ENCODE measurements at places on chromosomes 11 and 22. TPM values are rescaled to one million over a fixed set of nuclear protein-coding genes. Genes with fewer than 3 reads are reported as not detected.
A peak's percentile ranks its signal among the peaks of the same experiment; 100 is the strongest.

- DNase-seq, result no peak
Observed at GRCh38 chr11:130022799-130023198, 20.2 kb upstream of the PRDM10 start.

DNA sequence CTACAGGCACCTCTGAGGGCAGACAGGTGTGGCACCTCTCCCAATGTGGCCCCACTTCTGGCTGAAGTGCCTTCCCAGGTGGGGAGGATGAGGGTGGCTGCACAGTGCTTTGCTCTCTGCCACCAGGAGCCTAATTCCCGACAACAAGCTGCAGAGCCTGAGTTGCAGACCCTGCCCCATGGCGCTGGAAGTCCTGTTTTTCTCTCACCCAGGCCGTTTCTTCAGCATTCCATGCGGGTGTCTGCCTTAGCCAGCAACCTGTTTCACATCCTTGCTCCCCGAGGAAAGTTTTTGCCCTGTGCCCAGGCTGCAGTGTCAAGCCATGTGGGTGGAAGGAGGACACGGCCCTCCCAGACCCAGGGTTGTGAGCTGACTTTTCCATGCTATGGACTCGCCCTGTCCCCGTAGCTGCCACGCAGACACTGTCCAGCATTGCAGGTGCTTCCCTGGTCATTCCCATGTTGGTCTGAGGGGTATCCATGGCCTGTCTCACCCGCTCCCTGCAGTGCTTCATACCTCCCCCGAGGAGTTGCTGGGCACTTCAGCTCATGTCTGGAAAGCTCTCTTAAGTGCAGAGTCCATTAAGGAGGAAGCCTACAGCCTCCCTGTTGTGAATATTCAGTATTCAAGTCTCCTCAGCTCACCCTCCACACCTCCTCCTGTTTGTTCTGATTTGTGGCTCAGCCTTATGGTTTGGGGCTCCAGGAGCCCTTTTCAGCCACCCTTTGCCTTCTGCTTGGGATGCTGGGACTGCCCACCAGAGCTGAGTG lies 2.9 kb downstream of the DAGLA start:
- DNase-seq, result no peak

- DNase-seq, result no peak
Observed at GRCh38 chr22:24118689-24119384, 62.5 kb upstream of the SUSD2 start.

DNA sequence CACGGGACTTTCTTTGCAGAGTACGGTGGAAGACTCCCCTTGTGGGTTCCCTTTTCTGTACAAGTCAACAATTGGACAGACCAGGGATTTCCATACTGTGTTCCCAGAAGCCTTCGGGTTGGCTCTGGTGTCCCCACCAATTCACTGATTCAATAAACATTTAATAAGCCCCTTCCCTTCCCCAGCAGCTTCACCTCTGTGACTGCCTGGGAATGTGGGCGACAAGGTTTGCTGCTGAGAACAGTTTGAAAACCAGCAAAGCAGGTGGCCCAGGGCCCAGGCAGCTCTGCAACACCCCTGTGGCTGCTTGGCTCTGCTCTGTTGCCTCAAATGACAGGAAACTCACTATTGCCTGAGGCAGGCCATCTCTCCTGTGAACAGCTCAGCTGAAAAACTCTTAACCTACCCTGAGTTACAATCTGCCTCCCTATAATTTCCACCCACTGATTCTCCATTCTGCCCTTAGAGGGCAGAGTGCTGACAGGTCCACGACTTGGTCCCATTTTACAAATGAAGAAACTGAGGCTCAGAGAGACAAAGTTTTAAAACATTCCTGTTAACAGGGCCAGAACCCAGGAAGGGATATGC lies 10.4 kb downstream of the ADORA2A start:
- no peak for DNase-seq

GRCh38 chr11:63779039-63779438 lies 10.5 kb upstream of the ZFTA start:
- no peak for DNase-seq

DNA sequence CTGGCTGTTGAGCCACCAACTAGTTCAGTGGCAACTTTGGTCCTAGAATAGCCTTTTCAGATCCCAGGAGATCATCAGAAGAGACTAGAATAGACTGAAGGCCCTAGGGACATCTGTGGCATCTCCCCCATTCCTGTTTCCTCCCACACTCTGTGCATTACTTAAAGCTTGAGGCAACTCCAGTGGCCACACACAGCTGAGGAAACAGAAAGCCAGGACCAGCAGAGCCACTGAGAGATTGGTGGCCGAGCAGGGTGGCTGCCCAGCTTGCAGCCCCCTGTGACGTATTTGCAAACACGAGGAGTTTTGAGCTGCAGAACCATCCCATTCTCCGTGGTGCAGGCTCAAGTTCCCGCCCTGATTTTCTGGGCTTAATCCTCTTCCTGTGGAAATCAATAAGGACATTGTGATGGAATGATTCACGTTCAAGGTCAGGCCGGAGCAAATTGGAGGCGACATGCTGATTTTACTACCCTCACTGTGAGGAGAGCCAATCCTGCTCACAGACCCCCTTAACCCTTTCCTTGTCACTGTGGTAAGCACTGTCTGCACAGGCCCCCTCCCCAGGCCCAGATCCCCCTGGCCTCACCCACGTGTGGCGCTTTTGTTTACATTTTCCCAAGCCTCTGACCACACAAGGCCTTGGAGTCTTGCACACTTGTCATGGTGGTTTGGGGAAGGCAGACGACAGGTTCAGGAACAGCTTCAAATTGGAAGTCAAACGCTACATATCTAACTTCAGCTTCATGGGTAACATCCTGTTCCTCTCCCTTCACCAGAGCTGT lies 69.1 kb upstream of the MYOD1 start:
- DNase-seq, result no peak

GRCh38 chr22:24027389-24027975 lies 16.4 kb downstream of the CABIN1 start:
- no peak for DNase-seq

GRCh38 chr11:78030429-78031325 lies 7.6 kb upstream of the KCTD14 start:
- no peak for DNase-seq

- DNase-seq, result peak; percentile 35
Observed at GRCh38 chr11:13859892-13860291, 102.6 kb upstream of the SPON1 start.

DNA sequence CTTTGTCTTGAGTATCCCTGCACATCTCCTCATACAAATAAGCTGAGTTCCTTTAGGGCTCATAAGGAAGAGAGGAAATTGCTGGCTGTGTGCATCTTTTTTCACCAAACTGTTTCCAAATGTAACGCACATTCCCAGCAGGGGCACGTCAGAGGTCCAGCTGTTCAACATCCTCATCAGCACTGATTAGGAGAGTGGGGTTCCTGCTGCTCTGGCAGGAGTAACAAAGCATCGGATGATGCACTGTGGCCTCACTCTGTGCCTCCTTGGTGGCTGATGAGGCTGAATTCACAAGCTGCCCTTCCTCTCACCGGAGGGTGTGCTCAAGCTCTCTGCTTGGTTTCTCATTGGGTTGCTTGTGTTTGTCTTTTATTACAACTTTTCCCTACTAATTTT lies 35.5 kb upstream of the SLC25A1 start:
- no peak for DNase-seq

DNA sequence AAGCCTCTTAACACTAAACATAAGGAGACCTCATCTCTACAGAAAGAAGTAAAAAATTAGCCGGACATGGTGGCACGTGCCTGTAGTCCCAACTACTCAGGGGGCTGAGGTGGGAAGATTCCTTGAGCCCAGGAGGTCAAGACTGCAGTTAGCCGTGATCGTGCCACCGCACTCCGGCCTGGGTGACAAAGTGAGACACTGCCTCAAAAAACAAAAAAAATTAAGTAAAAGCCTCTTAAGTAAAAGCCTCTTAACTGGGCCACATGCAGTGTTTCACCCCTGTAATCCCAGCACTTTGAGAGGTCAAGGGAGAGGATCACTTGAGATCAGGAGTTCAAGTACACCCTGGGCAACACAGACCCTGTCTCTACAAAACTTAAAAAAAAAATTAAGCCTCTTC lies 25.7 kb downstream of the CELF1 start:
- DNase-seq, result no peak

GRCh38 chr11:115352805-115353485 lies 151.3 kb downstream of the CADM1 start:
- no peak for DNase-seq

- peak; percentile 43 for DNase-seq
Observed at GRCh38 chr22:31144223-31144622, 3.9 kb upstream of the PLA2G3 start.

DNA sequence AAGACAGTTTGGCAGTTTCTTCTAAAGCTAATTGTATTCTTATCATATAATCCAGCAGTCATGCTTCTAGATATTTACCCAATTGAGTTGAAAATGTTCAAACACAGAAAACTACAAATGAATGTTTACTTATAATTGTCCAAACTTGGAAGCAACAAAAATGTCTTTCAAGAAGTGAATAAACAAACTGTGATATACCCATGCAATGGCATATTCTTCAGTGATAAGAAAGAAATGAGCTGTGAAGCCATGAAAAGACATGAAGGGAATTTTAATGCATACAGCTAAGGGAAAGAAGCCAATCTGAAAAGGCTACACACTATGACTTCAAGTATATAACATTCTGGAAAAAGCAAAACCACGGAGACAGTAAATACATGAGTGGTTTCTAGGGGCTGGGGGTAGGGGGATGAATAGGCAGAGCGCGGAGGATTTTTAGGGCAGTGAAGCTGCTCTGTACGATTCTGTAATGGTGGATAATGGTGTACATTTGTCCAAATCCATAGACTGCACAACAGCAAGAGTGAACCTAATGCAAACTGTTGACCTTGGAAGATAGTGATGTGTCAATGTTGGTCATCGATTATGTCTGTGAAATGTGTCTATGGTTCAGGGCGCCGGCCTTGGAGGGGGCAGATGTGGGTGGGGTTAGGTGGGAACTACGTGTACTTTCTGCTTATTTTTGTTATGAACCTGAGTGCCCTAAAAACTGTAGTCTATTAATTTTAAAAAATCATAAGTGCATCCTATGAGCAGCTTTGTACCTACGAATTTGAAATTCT lies 424.9 kb downstream of the TBC1D22A start:
- no peak for DNase-seq

GRCh38 chr11:23789938-23790371 lies 706.9 kb upstream of the LUZP2 start:
- no peak for DNase-seq

DNA sequence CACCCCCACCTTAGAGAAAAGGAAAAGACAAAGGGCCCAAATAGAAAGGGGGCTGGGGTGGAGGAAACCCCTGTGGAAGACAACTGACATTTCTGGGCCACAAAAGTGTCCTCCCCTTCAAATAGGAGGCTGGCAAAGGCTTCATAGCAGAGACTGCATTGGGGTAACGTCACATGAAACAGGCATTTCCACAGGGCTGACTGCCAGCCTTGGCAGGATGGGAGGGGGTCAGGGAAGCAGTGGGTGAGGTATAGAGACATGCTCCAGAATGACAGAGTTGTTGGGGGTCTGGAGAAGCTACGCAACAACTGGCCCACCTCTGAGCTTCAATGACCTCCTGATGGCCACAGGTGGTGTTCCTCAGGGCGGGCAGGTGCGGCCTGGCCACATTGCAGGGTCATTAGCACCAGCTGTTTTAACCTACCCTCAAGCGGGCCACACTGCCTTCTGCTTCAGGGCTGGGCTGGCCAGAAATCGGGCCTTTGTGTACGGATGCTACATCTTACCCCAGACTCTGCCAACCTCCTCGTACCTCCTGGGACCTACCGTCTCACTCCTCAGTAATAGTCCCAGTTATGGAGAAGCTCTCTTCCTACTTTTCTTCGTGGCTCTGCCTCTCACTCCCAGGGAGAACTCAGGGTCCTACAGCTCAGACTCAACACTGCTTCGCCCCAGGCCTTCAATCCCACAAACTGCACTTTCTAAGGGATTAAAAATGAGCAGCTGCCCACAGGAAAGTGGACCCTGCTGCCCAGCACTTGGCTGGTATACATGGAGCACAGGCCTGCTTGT lies 160.0 kb upstream of the NCAM1 start:
- no peak for DNase-seq

DNA sequence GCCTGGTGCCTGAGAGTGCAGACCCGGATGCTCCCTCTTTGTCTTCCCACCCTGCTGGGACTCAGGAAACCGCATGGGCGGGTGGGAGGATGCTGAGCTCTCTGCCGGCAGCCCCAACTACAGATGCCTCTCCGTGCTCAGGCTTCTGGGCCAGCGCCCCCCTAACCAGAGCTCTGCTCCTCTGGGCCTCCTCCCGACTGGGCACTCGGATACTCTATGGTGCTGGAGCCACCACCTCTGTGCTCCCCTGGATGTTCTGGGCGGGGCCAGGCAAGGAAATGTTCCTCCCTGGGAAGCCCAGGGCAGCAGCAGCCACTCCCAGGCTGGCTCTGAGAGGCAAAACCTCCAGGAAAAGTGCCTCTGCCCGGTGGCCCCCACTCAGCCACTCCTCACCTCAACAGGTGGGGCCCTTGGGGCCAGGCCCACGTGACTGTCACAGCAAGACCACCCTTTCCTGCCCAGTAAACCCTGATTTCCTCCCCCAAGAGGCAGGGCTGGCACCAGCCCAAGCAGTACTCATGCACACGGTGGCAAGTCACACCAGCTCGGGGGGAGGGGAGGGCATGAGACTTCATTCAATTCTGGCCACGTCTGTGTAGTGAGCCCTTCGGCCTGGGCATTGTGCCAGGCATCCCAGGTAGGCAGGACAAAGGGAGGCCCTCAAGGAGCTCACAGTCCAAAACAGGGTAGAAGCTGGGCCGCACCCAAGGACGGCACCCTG lies 54.7 kb upstream of the TCF20 start:
- DNase-seq, result no peak

DNA sequence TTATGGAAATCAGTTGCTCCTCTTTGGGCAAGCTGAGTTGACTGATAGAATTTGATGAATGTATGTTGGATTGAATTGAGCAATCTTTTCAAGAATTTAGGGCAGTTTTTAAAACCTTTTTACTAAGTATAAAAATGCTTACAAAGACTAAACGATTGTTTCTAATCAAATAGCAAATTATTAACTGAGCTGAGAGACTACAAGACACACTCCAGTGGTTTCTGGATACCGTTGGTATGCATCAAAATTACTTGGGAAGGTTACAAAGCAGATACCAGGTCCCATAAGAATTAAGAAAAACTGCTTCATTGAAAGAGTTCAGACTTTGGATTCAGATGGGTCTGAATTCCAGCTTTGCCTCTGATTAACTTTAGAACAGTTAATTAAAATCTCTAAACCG lies 721.4 kb downstream of the FAM181B start:
- DNase-seq, result no peak

- DNase-seq, result no peak
Observed at GRCh38 chr22:46171940-46172339, 21.6 kb downstream of the PPARA start.

DNA sequence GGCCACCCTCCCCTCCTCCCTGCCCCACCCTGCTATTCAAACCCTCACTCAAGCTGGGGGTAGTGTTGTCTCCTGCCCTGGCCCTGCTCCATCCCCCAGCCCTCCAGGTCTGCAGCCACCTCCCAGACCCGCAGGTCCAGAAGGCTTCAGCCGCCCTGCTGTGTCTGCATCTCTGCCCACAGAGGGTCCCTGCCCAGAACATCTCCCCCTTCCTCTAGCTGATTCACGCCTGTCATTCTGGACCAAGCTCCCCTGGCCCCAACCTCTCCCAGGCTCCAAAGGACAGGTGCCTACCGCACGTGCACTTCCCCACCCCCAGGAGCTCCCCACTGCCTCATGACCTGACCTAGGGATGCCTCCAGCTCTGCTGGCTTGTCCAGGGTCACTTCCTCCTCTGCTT lies 16.0 kb upstream of the SHISAL1 start:
- DNase-seq, result no peak

Gene FGF4
- total RNA-seq, result not detected

Gene KCNK4
- not detected for total RNA-seq

Gene DLG2
- 3.3 TPM for total RNA-seq

Gene C11orf87
- not detected for total RNA-seq

Gene P2RX3
- total RNA-seq, result not detected

Gene CFAP300
- not detected for total RNA-seq

Gene KIAA0930
- total RNA-seq, result 19.5 TPM

Gene PICK1
- total RNA-seq, result 22.1 TPM

Gene CABP4
- 2.3 TPM for total RNA-seq

Gene LIF
- total RNA-seq, result 111 TPM
